Stimulated activated CD8-positive, alpha-beta memory T cell treated with anti-CD3 and anti-CD28 coated beads, Interleukin-4, amount 100 ng/mL, for 4 hours (primary cell): ENCODE measurements at places on chromosomes 4 and X.

DNA sequence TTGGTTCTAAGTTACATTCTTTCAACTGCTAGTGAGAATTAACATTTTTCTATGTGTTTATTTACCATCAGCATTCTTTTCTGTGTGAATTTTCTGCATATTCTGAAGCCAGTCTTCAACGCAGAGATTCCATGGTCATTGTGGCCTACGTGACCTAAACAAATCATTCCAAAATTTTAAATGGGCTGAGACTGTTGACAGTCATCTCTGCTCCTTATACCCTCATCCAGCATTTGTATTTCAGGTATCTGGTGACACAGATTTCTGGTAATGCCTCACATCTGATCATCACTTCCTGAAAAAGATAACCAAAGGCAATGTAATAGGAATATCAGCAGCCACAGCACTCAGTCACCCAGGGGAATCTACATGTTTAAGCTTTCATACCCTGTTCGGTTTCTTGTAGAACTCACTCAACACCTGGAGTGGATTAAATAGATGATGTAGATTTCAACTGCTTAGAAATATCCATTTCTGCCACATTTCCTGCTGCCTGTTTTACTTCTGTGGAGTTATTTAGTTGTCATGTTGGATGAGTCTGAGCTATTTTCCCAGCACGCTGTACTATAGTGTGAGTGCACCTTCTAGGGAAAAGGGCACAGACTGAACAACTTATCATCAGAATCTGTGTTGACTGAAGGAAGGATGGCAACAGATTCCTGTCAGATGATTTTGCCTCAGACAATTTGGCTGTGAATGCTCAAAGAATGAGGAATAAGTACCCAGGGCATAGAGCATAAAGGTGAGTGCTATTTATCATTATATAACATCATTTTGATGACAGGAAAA, 73.0 kb upstream of the HPGD start:
- DNase-seq: no peak

DNA sequence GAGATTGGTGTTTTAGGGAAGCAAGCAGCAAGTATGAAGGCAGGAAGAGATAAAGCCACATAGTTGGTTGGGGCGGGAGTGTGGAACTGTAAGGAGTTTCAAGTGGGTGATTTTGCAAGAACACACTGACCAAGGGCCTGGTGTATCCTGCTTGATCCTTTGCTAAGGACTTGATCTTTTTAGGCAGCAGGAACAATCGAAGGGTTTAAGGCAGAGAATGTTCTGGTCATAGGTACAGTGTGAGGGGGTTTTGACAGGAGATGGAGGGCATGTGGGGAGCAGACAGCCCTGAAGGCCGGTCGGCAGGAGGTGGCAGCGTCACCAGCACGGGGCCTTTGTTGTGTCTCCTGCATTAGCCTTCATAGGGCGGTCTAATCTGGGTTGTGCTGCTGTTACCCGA, 54.7 kb downstream of the FAM193A start:
- DNase-seq: no peak

GRCh38 chr4:46937493-46937892, 28.4 kb upstream of the COX7B2 start:
- DNase-seq: no peak

- DNase-seq: no peak
These were observed 3.7 kb upstream of the MAEA start for GRCh38 chr4:1285790-1286553.

DNA sequence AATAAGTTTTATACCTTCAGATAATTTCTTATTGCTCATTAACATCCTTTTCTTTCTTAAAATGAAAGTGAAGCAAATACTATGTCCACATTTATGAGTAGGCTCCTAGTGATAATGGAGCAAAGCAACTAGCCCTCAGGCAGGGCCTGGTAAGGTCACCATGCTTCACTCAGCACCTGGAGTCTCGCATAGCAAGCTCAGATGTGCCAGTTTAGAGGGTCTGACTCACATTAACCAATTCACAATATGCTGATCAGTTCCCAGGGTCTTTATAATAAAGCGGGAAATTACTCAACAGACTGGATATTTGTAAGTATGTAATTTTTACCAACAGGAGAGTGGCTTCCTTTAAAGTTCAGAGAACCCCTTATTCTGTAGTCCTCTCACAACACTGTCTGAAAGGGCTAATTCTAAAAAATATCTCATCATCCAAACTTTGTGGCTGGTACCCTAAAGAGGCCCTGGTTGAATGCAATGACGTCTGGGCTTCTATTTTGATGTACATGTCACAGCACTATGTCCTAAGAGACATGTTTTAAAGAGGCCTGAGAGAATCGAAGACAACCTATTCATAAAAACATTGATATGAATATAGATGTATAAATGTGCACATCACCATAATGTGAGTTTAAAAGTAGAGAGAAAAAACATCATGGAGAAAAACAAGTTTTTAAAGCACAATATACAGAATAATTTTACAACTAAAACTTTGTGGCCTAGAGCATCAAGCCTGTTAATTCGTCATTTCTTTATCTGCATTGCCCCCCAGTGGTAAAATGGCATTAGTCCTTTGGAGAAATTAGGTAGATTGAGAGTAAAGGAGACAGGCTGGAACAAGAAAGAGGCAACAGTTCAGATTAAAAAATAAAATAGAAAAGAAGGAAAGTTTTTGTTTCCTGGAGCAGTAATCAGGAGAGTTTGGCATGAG, 44.3 kb downstream of the IL21 start:
- DNase-seq: no peak

DNA sequence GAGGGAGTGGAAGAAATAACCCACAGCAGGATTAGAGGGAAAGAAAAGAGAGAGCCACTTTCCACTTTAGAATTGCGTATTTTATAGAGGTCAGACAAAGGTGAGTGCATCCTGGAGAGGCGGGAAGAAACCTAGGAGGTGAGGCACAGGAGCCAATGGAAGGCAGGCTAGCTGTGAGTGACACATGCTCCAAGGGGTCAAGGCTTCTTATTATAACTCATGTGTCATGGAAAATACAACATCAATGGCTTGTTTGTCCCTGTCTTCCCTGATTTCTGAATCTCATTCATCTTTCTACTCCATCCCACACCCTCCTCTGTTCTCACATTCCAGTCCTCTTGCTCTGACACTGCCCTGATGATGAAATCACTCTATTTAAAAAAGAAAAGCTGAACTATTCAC, 14.4 kb downstream of the ANXA3 start:
- DNase-seq: no peak

GRCh38 chr4:101787701-101788316, 2.7 kb upstream of the BANK1 start:
- DNase-seq: no peak

DNA sequence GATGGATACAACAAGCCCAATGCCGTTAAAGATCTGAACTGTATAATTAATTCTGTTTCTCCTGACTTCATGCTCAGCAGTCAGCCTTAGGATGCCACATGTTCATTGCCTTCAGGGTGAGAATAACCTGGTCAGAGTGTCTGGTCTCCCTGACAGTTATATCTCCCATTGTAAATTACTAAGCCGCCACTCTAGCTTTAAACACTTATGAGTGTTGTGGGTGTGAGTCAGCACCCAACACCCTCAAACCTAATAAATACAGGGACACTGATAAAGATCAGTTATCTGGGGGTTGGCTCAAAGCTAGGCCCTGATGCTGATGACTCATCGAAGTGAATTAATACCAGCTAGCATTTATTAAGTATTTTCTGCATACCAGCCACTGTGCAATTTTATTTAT, 64.9 kb upstream of the DYNLT3 start:
- no peak for DNase-seq

GRCh38 chr4:111127841-111128240, 505.0 kb upstream of the PITX2 start:
- DNase-seq: no peak

DNA sequence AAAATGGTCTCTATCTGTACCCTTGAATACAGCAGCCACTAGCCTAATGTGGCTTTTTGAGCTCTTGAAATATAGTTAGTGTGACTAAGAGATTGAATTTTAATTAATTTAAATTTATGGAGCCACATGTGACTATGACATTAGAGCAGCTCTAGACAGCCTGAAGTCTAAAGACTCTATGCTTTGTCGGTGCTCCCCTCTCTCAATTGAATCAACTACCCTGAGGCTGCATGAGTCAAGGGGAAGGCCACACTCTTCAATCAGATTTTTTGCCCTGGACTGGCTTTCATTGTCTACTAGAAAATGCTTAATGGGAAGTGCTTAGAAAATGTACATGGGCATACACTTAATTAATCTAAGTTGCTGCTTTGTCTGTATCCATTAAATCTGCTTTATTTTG, 11.7 kb downstream of the TLR7 start:
- DNase-seq: no peak

DNA sequence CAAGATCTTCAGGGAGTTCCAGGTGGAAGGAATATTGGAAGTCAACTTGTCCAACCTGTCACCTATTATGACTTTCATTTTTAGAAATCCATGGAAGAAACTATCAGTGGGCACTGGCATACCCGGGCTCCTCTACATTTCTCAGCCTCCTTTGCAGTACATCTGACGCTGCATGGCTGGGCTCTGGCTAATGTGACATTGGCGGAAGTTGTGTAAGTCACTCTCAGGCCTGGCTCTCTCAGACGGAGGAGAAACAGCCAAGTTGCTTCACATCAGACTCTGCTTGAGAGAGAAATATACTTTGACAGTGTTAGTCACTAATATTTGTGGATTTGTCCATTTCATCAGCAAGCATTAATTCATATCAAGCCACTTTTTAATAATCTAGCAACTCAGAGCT, 4.5 kb downstream of the DCHS2 start:
- DNase-seq: no peak

DNA sequence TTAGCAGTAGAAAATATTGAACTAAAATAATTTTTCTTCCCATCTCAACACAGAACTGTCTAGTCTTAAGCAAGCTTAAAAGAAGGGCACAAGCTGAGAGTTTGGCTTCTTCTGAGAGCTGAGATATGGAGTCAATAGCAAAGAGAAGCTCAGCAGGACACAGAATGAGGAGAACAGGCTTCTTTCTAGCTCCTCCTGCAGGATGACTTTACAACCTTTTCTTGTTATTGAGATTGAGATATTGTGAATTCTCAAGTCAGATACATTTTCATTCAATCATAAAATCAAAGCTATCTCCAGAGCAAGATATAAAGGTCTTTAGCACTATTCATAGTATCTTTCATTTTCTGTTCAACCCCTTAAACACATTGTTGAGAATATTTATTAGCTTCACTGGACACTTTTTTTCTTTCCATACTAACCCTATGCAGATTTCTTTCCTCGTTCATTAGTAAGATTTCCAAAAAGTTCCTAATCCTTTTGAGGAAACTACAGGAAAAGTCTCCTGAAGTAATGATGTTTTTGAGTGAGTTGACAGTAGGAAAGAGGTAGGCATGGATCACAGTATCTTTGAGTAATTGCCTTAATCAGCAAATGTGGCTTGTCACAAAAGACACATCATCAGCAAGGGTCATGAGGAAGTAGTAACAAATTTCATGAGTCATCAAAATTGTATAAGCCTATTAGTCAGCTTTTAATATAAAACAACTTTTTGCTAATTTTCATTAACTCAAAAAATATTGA, 17.8 kb upstream of the CXCL3 start:
- DNase-seq: no peak

- DNase-seq: no peak
These were observed 90.7 kb upstream of the PCDH18 start for GRCh38 chr4:137623013-137623412.

DNA sequence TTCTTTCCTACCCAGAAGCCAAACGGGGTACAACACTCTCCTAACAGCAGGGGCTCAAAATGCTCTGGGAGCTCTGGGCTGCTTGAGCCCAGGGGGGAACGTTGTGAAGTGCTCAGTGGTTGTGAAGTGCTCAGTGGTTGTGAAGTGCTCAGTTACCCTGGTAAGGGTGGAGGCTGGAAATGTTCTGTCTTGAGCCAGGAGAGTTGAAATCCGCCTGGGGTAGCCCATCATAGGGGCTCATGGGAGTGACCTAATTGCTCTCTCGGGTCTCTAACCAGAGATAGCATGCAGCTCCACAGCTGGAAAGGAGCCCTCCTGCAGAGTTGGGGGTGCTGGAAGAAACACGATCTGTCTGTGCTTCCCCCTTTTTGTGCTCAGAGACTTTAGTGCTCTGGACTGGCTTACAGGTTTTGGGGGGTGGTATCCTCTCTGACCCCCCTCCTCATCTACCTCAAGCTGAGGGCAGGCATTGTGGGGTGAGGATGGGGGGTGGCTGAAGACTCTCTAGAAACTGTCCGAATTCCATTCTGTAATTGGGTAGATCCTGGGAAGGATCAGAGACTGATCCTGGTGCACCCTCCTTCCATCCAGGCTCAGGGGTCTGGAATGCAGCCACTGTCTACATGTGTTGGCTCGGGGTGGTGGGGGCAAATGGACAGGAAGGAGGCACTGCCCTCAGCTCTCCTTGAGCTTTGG, 2.7 kb downstream of the EFNB1 start:
- DNase-seq: no peak

GRCh38 chr4:30726090-30726675, 6.0 kb downstream of the PCDH7 start:
- DNase-seq: no peak

DNA sequence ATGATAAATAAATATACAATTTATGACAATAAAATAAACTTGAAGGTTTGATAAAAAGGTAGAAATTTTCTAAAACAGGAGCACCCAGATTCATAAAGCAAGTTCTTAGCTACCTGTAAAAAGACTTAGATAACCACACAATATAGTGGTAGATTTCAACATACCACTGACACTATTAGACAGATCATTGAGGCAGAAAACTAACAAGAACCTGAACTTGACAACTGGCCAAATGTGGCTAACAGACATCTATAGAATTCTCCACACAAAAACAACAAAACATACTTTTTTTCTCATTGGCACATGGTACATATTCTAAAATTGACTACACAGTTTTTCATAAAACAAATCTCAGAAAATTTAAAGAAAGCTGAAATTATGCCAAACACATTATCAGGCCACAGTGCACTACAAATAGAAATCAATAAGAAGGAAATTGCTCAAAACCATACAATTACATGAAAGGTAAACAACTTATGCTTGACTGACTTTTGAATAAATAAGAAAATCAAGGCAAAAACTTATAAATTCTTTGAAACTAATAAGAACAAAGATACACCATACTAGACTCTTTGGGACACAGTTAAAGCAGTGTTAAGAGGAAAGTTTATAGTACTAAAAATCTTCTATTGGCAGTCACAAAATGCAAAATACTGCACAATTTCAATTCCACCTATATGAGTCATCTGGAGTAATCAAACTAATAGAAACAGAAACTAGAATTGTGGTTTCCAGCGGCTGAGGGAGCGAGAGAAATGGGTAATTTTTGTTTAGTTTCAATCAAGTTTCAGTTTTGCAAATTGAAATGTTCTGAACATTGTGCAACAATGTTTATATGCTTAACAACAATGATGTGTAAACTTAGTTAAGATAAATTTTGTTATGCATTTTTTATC, 925.6 kb downstream of the SH3BGRL start:
- no peak for DNase-seq

DNA sequence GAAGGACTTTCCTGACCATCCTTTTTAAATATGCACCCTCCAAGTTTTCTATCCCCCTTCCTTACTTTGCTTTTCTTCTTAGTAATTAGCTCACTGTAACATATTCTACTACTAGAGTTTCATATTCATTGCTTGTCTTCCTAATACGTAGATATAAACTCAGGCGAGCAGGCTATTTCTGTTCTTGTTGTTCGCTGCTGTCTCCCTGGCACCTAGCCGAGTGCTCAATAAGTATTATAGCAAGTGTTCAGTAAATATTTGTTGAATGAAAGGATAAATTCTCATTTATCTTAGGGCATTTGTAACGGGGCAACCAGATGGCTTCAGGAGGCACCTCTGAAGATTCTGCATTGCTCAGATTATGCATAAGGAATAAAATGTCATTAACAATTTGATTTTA, 6.8 kb upstream of the RHOH start:
- DNase-seq: no peak

GRCh38 chr4:77959566-77960338, 97.1 kb downstream of the MRPL1 start:
- no peak for DNase-seq

GRCh38 chr4:23956601-23957364, 66.9 kb upstream of the PPARGC1A start:
- DNase-seq: no peak
